A549 treated with CpdA at 1 μM for 4 hours (cell line): ENCODE measurements at places on chromosomes 4 and X. TPM values are rescaled to one million over a fixed set of nuclear protein-coding genes. Genes with fewer than 3 reads are reported as not detected.

Gene FGA
- 5.8 to 8.7 TPM (median 6.3 TPM) in 5 replicates for total RNA-seq

Gene C4orf17
- total RNA-seq = not detected in 5 replicates

Gene GPR78
- 0.07 to 0.11 TPM in 2 of 5 replicates, not detected in the others for total RNA-seq

Gene FRMPD4
- 0.05 to 0.06 TPM (median 0.06 TPM) in 3 of 5 replicates, not detected in the others for total RNA-seq

Gene NAA11
- not detected in 5 replicates for total RNA-seq

Gene GPC4
- 0.02 to 0.03 TPM (median 0.02 TPM) in 3 of 5 replicates, not detected in the others for total RNA-seq
